ENCODE measurements at places on chromosomes 16 and 17.
A peak's percentile ranks its signal among the peaks of the same experiment; 100 is the strongest.

- DNase-seq = no peak
Observed at GRCh38 chr17:81681672-81682071, 1.9 kb downstream of the ARL16 start.

DNA sequence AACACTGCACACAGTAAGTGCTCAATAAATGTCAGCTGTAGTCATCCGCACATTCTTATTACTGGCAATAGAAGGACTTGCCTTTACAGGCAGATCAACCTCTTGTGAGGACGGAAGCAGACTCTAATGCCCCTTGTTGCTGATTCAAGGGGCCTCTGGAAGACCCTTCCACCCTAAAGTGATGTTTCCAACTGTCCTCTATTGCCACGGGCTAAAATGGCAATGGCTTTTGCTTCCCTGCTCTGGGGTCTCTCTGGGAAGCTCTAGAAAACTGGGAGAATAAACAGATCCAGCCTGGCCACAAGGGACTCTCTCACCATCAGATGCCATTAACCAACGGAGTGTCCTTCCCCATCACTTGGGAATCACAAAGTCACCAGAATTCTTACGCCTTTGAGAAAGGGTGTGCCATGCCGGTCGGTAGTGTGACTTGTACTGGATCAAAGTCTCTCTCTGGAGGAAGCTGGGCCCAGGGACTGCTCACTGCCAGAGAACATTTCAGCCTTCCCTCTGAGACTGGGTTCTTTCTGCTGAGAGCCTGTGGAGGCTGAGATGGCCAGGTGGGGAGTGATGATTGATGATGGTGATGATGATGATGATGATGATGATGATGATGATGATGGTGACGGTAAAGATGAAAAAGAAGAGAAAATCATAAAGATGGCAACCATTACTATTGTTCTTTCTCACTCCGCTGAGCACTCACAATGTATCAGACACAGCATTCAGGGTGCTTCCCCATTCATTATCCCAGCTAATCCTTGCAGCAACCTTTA lies 146.8 kb downstream of the CYLD start:
- no peak for DNase-seq

- no peak for DNase-seq
Observed at GRCh38 chr17:15354256-15354655, 12.9 kb upstream of the TEKT3 start.

DNA sequence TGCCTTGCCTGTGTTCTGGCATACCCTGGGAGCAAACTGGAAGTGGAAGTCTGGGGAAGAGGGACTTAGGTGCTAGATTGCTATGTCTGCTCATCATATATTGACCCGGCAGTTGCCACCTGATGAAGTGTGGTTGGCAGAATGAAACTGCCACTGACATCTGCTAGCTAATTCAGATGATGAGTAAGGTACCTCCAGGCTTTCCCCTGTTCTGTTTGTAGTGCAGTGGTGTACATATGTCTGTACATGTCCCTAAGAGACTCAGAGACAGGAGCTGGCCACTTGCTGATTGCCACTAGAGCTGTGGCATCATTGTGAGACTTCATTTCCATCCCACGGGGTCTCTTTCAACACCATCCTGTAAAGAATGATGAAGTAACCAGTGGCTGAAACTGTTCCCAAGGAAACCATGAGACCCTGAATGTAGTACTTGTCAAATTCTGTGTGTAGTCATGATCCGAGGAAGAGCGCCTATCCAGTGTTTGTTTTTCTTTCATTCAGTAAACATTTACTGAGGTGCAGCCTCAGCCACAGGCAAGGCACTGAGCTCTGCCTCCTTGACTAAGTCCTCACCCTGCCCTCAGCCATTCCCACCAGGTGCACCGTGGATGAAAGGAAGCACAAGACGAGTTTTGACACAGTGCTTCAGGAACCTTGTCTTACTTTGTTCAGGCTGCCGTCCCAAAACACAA lies 13.2 kb downstream of the CLUAP1 start:
- DNase-seq = no peak

DNA sequence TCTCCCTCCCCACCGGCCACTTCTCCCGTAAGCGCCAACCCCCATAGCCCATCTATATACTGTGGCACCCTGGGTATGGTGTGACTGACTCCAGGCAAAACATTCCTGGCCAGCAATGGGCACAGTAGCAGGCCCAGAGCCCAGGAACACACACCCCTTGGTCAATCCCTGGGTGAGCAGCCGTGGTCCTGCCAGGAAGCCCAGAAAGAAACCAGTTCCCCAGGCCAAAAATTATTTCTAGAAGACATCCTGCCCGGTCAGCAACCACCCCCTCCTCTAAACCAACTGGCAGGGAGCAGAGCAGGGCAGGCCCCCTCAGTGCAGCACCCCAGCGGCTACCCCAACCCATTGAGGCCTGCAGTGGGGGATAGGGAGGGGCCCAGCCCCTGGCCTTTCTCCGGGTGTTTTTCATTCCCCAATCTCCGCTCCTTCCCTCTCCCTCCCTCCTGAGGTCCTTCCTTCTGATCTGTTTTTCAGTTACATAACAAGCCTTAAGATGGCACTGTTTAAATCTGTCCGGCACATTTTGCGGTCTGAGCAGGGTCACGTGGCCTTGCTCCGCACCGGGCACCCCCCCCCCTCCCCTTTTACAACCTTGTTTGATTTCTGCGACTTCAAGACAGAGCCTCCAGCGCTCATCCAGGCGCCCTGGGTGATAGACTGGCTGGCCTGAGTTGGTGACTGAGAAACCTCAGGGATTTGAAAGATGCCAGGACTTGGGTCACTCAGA lies 2.0 kb downstream of the NPTX1 start:
- DNase-seq = no peak

GRCh38 chr17:6471531-6472465 lies 27.5 kb downstream of the PIMREG start:
- DNase-seq = no peak

- no peak for DNase-seq
Observed at GRCh38 chr17:20273741-20274500, 193.4 kb downstream of the LGALS9B start.

DNA sequence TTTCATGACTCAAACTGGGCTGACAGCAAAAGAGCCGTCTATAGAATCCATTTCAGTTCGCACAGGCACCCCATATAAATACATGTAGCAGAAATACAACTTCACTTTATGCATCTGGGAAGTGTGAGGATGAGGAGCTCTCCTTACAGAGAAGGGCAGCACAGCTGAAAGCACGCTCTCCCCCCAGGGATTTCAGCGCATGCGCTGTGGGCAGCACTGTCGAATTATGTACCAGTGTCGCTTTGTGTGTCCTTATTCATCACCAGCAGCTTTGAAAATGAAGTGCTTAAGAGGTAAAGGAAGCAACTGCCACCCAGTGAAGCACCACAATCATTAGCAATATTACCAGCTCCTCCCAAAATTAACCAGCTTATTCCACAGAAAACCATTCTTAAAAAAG lies 39.9 kb downstream of the CEP95 start:
- DNase-seq = no peak

DNA sequence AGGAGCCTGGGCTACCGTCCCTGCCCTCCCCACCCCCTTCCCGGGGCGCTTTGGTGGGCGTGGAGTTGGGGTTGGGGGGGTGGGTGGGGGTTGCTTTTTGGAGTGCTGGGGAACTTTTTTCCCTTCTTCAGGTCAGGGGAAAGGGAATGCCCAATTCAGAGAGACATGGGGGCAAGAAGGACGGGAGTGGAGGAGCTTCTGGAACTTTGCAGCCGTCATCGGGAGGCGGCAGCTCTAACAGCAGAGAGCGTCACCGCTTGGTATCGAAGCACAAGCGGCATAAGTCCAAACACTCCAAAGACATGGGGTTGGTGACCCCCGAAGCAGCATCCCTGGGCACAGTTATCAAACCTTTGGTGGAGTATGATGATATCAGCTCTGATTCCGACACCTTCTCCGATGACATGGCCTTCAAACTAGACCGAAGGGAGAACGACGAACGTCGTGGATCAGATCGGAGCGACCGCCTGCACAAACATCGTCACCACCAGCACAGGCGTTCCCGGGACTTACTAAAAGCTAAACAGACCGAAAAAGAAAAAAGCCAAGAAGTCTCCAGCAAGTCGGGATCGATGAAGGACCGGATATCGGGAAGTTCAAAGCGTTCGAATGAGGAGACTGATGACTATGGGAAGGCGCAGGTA lies 762 bp downstream of the CDK12 start:
- peak; percentile 22 for DNase-seq

DNA sequence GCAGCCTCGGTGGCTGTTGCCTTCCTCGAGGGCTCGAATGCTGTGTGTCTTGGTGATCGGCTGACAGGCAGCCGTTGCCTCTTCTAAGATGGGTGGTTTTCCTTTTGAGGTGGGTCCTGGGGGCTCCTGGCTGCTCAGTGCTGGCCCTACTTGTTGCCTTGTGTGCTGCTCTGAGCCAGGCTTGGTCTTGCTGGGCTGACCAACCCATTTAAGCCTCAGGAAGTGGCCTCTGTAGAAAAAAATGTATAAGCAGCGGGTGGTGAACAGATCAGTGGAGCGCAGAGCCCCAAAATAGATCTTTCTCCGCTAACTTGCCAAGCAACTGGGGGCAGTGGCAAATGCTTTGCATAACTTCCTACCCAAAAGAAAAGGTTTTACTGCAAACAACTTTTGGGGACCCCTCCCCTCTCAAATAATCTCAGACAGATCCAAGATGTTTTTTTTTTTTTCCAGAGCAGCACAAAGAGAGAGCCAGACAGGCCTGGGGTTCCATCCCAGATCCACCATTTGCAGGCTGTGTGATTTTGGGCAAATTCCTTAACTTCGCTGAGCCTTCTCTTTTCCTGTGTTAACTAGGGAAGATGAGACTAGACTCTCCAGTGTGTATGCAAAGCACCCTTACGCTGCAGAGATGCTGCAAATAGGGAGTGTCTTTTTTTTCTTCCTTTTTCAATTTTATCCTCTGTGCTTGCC lies 42.5 kb downstream of the PLCG2 start:
- DNase-seq = no peak

All from uterus (tissue), 4 donors.